ENCODE measurements at places on chromosomes 1 and 21.

DNA sequence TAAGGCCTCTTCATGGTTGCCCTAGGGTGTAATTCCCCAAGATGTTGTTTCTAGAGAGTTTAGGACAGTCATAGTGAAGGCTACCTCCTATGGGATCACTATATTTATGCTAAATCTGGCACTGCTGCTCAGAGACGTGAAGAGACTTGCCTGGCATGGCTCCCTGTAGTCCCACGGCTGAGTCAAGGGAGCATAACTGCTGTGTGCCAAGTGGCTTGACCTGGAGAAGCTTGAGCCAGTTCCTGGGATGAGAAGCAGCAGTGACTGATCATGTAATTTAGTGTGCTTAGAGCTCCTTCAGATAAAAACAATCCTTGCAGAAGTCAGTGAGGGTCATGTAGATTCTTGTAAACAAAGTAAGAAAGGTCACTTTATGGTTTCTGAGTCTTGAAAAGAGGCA lies 68.9 kb upstream of the TSPAN2 start:
- DNase-seq: no peak

GRCh38 chr21:41580758-41581554 lies 73.0 kb upstream of the TMPRSS2 start:
- no peak for DNase-seq

- no peak for DNase-seq
Measured at GRCh38 chr1:241063276-241063675, 293.7 kb downstream of the RGS7 start.

DNA sequence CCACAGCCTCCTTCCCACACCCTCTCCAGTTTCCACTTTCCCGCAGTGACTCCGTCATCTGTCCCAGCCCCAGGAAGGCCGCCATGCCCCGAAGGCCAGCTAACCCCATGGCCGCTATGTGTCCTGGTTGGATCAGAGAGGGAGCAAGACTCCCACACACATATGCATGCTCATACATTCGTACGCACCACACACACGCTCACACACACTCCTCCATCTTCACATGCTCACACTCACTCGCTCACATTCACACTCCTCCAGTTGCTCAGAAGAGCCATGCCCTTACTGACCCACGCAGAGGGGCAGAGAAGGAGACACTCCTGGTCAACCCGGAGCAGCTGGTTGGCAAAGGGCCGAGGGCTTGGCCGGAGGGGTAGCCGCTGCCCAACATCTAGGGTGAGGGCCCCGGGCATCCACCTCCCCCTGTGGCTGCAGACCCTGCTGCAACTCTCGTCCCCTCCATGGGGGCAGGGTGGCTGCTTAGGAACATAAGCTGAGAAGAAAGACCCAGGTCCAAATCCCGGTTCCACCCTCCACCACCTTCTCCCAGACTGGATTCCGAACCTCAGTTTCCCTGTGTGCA lies 122.3 kb upstream of the SLC25A33 start:
- no peak for DNase-seq

- no peak for DNase-seq
Measured at GRCh38 chr1:29487291-29487690, 251.0 kb downstream of the PTPRU start.

- DNase-seq: no peak
Measured at GRCh38 chr1:54485416-54485815, 62.6 kb upstream of the ACOT11 start.

GRCh38 chr1:1200876-1201810 lies 5.2 kb downstream of the TNFRSF18 start:
- DNase-seq: no peak

Data from renal cortex interstitium (tissue), 15 donors.